ENCODE measurements at places on chromosomes 1 and 21.

- DNase-seq = no peak
Observed at GRCh38 chr1:225880636-225881035, 1.5 kb downstream of the TMEM63A start.

DNA sequence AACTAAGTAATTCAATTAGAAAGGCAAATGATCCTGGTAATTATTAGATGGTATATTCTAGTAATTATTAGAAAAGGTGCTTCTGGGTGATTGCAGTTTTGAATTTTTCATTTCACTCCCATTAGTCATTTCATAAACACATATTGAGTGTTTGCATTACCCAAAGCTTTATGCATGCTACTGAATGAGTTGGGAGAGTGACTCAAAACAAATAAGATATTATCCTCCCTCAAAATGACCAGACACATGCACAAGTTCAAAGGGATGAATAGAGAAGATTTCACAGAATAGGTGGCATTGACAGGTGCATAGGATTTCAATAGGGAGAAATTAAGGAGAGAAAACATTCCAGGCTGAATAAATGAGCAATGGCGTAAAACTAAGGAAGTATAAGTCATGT lies 84.7 kb downstream of the PHTF1 start:
- DNase-seq = no peak

GRCh38 chr1:37893673-37894072 lies 34.3 kb upstream of the MTF1 start:
- DNase-seq = no peak

- DNase-seq = no peak
Observed at GRCh38 chr1:37954316-37954971, 7.6 kb upstream of the INPP5B start.

- DNase-seq = no peak
Observed at GRCh38 chr1:240667351-240667750, 55.4 kb upstream of the GREM2 start.

- no peak for DNase-seq
Observed at GRCh38 chr1:32012709-32013385, 821 bp upstream of the KHDRBS1 start.

DNA sequence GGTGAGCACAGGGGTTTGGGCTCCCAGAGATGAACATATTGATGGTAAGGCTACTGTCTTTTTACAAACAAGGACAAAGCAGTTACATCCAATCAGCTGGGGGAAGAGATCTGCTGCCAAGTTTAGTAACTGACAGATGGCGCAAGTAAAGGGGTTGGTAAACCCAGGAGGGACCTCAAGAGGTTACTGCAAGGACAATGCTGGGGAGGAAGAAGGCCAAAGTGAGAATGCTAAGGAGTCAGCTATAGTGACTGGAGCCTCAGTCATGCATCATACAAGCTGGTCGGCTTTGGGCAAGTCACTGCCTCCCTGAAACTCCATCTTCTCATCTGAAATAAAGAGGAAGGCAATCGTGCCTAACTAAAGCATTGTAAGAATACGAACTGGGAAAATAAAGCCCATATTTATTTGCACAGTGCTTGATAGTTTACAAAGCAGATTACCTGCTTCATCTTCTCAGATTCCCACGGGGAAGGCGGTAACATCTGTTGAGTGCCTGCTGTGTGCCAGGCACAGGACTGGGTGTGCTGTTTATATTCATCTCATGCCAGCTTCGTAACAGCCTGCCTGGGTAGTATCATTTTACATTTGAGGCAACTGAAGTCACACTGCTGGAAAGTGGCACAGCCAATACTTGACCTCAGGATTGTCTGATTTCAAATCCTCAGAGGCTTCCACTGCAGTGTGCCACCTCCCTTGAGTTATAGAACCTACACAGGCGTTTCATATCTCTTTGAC lies 114.8 kb downstream of the BEND5 start:
- DNase-seq = no peak

- peak; percentile 63 for DNase-seq
Observed at GRCh38 chr21:36747815-36748383, 49.0 kb downstream of the SIM2 start.

DNA sequence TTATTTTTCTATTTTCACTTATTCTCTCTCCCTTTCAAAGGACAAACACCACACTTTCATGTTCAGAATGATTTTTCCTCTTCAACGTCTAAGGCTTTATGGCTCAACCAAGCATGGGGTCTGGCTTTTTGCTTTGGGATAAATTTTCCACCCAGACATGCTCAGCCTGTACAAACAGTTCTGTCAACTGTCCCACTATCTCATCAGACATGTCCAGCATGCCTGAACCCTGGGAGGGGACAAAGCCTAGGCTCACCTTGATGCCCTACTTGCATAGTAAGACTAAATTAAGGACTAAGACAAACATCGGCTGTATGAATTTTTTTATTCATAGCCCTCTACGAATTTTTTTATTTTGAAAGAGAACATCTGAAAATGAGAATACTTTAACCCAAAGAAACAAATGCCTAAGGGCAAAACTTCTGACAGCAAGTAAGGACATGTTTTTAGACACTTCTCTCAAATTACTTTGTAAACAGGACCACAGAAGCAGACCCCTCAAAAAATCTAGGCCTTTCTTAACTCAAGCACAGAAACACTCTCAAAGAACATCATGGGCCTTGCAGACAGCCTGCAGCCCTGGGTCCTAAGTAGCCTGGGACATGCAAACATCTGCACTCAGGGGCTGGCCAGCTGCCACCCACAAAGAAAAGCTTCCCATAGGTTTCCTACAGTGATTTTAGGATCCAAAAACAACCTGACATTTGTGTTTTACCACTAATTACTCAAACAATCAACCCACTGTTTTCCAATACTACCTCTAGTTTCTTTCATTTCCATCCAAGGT lies 72.3 kb upstream of the PALMD start:
- DNase-seq = no peak

GRCh38 chr1:190353538-190354101 lies 124.0 kb downstream of the BRINP3 start:
- no peak for DNase-seq

- DNase-seq = no peak
Observed at GRCh38 chr1:150521196-150521968, 5.8 kb downstream of the FALEC start.

- DNase-seq = no peak
Observed at GRCh38 chr1:41640141-41640751, 155.8 kb upstream of the EDN2 start.

DNA sequence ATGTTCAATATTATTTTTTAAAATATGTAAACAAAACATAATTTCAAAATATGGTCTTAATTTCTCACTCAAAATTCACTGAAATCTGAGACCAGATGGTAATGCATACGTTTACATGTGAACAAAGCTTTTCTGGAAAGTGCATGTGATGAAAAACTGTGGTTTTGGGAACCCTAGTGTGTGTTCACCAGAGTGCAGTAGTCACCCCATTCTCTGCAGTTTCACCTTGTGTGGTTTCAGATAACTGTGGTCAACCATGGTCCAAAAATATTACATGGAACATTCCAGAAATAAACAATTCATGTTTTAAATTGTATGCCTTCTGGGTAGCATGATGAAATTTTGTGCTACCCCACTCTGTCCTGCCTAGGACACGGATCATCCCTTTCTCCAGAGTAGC lies 2021.9 kb downstream of the MRPL39 start:
- no peak for DNase-seq

GRCh38 chr1:166145499-166145898 lies 21.3 kb downstream of the FAM78B start:
- DNase-seq = no peak

DNA sequence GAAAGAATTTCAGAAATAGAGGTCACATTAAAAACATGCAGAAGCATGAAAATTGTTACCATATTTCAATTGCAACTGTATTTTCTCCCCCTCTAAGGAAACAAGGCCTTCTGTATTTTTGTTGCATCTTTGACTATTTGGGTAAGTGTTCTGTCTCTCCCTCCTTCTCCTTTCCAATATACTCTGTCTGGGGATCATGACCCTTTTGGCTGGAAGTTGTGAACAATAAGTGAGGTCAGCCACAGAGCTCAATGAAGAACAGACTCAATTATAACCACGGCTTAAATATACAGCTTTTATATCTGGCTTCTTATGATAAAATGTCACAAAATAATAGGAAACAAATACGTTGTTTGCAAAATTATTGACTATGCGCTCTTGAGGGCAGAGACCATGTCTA lies 47.1 kb downstream of the SPAG17 start:
- no peak for DNase-seq

GRCh38 chr1:40897513-40897912 lies 35.4 kb upstream of the CITED4 start:
- no peak for DNase-seq

GRCh38 chr1:156095906-156096508 lies 13.7 kb upstream of the MEX3A start:
- DNase-seq = no peak

GRCh38 chr21:36706482-36706852 lies 7.6 kb downstream of the SIM2 start:
- DNase-seq = no peak

- DNase-seq = no peak
Observed at GRCh38 chr21:42706765-42707164, 53.3 kb downstream of the PDE9A start.

DNA sequence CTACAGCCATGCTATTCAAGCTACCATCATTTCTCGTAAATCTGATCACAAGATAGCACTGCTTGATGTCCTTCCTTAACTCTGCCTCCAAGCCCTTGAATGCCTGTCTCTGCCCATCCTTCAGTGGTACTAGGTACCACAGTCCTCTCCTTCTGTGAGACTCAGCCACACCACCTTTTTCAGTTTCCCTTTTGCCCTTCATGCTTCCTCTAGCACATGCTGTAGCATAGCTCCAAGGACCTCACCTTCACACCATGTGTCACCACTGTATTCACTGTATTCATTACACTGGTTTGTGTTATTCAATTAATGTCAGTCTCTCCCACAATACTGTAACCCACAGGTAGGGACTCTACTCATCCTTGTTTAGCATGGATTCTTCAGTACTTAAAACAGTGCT lies 8.0 kb upstream of the TP53BP2 start:
- DNase-seq = no peak

GRCh38 chr21:43736224-43736883 lies 17.4 kb downstream of the PDXK start:
- no peak for DNase-seq

GRCh38 chr1:16151196-16151994 lies 4.5 kb downstream of the EPHA2 start:
- DNase-seq = no peak

DNA sequence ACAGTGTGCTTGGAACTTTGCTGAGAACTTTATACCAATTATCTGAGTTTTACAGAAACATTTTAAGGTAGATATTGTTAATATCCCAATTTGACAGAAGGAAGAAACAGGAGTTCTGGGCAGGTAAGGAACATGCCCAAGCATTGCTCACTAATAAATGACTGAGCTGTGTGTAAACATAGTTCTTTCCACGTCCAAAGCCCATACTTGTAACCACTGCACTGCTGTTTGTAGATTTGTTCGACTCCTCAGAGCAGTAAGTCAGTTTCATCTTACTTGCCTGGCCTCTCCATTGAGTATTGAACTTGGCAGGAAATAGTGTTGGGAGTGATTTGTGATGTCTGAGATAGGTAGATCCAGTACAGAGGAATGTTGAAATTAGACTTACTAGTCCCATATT lies 335.1 kb downstream of the KIF26B start:
- DNase-seq = no peak

DNA sequence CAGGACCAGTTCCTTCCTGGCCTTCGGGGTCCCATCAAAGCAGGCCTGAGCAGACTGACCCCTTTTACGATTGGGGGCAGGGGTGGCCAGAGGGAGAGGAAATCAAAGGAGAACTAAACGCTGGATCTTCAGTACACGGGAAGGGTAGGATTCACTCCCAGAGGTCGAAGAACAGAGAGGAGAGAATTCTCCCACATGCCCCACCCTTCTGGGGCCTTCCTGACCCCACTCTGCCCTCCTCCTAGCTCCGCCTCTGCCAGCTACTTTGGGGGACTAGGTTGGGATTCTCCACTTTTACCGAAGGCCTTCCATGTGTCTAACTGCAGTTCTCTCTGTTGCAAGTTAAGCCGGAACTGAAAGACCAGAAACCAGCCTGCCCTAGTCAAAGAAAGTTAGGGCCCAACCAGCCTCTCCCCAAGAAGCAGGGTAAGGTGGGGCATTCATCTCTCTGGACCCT lies 654 bp upstream of the ARHGEF2 start:
- no peak for DNase-seq

- no peak for DNase-seq
Observed at GRCh38 chr1:90012300-90012699, 17.4 kb downstream of the ZNF326 start.

DNA sequence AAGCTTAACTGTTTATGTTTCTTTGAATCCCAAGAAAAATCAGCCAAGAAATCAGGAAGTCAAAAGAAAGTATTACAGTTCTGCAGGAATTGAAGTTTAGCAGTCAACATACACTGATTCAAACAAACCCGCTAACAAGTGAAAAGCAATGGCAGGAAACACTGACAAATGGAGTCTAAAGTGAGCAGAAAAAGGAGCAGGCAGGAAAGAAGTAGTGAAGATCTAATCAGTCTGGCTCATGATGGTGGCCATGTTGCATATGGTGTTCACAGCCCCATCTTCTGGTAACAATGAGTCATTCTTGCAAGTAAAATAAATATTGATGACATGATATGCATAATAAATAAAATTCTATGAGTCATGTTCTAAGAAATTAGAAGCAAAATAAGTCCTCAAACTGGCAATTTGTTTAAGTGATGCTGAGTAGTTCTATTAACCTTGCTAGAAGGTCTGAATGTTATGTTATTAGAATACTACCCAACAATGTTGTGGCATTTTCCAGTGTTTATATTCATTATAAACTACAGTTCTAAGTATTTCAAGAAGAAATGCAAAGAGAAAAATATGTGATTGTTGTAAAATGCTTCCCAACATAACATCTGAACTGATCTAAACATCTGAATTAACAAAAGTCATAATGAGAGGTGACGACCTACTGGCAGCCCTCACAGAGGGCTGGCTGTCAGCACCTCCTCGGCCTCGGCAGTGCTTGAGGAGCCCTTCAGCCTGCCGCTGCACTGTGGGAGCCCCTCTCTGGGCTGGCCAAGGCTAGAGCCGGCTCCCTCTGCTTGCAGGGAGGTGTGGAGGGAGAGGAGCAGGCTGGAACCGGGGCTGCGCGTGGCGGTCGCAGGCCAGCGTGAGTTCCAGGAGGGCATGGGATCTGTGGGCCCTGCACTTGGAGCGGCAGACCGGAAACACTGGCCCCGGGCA lies 5.7 kb upstream of the ACBD6 start:
- no peak for DNase-seq

DNA sequence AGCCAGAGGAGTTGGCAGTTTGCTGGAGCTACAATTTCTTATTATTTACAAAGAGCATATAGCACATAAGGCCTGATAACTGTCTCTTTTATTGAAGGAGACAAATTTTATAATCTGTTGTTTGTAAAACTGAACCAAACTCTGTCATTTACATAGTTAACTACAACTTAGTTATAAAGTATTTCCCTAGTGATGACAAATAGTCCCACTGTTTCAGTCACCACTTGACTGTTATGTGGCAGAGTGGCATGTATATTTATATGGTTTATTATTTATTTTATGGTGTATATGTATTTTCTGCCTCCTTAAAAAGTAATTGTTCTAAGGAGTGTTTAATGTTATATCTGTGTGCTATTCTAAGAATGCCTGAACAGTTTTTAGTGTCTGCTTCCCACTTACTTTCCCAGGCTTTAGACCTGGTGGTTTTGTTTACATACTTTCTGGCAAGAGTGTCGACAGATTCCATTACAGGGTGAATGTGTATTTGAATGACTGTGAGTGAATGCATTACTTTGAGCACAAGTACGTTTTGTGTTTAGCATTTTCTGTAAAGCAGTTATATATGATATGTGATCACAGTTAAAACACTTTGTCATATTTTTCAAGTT lies 10.0 kb downstream of the TSEN15 start:
- DNase-seq = no peak
